IMR-90 (cell line): ENCODE measurements at places on chromosomes 1 and 21. TPM values are rescaled to one million over a fixed set of nuclear protein-coding genes. Genes with fewer than 3 reads are reported as not detected.

GRCh38 chr1:229613938-229614337 lies 12.0 kb downstream of the TAF5L start:
- no peaks in the 10 kb centered on the region for H3K4me1 ChIP-seq
- H3K27me3 ChIP-seq: no peaks in the 10 kb centered on the region
- DNase-seq: no peak
- no peak overlapping the region for H3K4me3 ChIP-seq
- H3K27ac ChIP-seq: no peak overlapping the region
- peaks cover 31% of the 10 kb centered on the region for H3K36me3 ChIP-seq

- H3K36me3 ChIP-seq: no peaks in the 10 kb centered on the region
- H3K4me1 ChIP-seq: peaks cover 5% of the 10 kb centered on the region
- no peak overlapping the region for H3K27ac ChIP-seq
- H3K27me3 ChIP-seq: no peaks in the 10 kb centered on the region
- H3K4me3 ChIP-seq: no peak overlapping the region
Measured at GRCh38 chr1:100188617-100189016, 10.6 kb upstream of the LRRC39 start.

- no peaks in the 10 kb centered on the region for H3K4me1 ChIP-seq
- DNase-seq: no peak
- no peak overlapping the region for H3K27ac ChIP-seq
- no peaks in the 10 kb centered on the region; the same call in 1 of the 2 replicates for H3K27me3 ChIP-seq
Measured at GRCh38 chr1:57550092-57550491, 126.2 kb upstream of the DAB1 start.

- no peak overlapping the region for H3K27ac ChIP-seq
- no peak for DNase-seq
- no peak overlapping the region for H3K4me3 ChIP-seq
- no peaks in the 10 kb centered on the region for H3K27me3 ChIP-seq
Measured at GRCh38 chr1:215215846-215216245, 133.3 kb downstream of the KCNK2 start.

- no peak overlapping the region for H3K27ac ChIP-seq
- no peaks in the 10 kb centered on the region for H3K4me1 ChIP-seq
Measured at GRCh38 chr1:197306381-197307062, 38.5 kb downstream of the CRB1 start.

- no peaks in the 10 kb centered on the region for H3K36me3 ChIP-seq
- no peaks in the 10 kb centered on the region; the same call in none of the 2 replicates for H3K27me3 ChIP-seq
- no peak overlapping the region for H3K4me3 ChIP-seq
- H3K4me1 ChIP-seq: no peaks in the 10 kb centered on the region
- no peak for DNase-seq
Measured at GRCh38 chr1:58447042-58447441, 99.5 kb downstream of the OMA1 start.

DNA sequence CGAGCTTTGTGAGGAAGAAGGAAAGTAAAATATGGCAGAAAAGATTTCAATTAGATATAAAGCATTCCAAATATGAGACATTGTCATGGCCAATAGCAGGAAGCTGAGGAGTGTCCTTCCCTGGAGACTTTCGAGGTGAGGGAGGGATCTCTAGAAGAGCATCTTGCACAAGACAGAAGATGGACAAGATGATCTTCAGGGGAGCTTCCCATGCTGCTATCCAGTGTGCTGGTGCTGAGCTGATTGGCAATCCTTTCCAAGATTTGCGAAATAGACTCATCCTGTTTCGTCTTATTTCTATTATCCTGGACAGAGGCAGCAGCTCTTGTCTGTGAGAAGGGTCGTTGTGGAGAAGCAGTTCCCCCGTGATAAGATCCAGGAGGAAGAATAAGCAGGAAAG lies 342.0 kb upstream of the CAMK1G start:
- no peak overlapping the region for H3K27ac ChIP-seq
- H3K4me3 ChIP-seq: no peak overlapping the region
- H3K4me1 ChIP-seq: no peaks in the 10 kb centered on the region
- H3K27me3 ChIP-seq: no peaks in the 10 kb centered on the region
- peak; percentile 16 for DNase-seq

DNA sequence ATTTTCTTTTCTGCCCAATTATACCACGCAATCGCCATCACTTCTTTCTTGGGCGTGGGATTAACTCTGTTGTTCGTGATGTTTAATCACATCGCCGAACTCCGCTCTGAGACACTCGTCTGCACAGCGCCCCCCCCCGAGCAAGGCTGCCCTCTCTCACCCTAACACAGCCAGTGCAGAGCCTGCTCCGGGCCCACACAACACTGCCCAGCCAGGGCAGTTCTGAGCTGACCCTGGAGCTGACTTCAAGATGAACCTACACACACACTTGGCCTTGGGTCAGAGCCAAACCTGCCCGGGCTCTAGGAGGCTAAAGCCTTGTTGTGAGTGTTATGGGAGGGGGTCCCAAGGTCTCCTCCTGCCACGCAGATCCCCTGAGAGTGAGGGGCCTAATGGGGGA lies 64.6 kb upstream of the LRP8 start:
- no peak overlapping the region for H3K27ac ChIP-seq
- no peaks in the 10 kb centered on the region for H3K4me1 ChIP-seq
- H3K27me3 ChIP-seq: peaks cover 28% of the 10 kb centered on the region
- H3K36me3 ChIP-seq: no peaks in the 10 kb centered on the region
- no peak overlapping the region for H3K4me3 ChIP-seq

DNA sequence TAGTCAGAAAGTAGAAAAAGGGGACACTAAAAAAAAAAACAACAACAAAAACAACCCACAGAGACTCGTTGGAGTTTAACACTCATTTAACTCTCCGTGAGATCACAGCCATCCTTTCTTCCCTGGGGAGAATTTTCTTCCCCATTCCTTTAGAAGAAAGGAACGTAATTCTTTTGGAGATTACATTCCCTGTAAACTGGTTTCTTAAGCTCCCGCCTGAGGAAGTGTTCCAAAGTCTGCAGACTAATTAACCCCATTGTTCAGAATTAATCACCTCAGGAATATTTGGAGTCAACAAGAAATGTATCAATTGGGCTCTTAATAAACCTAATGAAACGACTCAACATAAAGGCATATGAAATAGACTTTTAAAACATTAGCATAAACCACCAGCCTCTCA lies 228.2 kb upstream of the CSF3R start:
- H3K27ac ChIP-seq: no peak overlapping the region
- no peak for DNase-seq
- H3K27me3 ChIP-seq: peaks cover 3% of the 10 kb centered on the region; the same call in 1 of the 2 replicates
- H3K4me1 ChIP-seq: no peaks in the 10 kb centered on the region
- H3K4me3 ChIP-seq: no peak overlapping the region

GRCh38 chr1:94045465-94046056 lies 75.4 kb downstream of the ABCA4 start:
- DNase-seq: peak; percentile 92
- no peak overlapping the region for H3K4me3 ChIP-seq
- H3K4me1 ChIP-seq: peaks cover 13% of the 10 kb centered on the region; the same call in 1 of the 2 replicates
- no peaks in the 10 kb centered on the region for H3K36me3 ChIP-seq
- peak overlapping the region; percentile 19 for H3K27ac ChIP-seq

DNA sequence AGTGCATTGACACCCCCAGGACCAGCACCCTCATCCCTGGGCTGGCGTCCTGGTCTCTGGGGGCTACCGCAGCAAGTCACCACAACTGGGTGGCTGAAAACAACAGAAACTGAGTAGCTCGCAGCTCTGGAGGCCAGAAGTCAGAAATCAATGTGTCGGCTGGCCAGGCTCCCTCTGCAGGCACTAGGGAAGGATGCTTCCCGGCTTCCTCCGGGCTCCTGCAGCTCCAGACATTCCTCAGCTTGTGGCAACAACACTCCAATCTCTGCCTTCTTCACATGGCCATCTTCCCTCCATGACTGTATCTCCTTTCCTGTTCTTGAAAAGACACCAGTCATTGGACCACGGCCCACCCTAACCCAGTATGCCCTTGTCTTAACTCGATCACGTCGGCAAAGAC lies 224.2 kb downstream of the NPHP4 start:
- no peak overlapping the region for H3K4me3 ChIP-seq
- H3K27me3 ChIP-seq: no peaks in the 10 kb centered on the region
- no peak overlapping the region for H3K27ac ChIP-seq
- DNase-seq: no peak

DNA sequence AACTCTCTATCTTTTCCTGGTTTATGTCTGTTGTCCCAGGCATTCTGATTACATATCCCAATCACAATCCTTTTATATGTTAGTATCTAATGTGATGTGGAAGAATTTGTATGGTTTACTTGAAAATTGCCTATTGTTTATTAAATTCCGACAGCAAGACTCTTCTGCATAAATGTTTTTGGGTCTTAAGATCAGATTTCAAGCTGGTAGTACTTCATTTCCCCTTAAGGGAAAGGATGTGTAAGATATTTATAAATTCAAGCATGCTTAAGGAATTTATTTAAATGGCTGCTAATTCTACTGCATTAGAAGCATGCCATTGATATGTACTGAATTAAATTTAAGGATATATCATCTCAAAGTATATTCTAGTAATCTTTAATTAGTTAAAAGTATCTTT lies 20.4 kb upstream of the GPR88 start:
- no peaks in the 10 kb centered on the region for H3K36me3 ChIP-seq

- no peak for DNase-seq
- peaks cover 41% of the 10 kb centered on the region for H3K27me3 ChIP-seq
Measured at GRCh38 chr21:37594472-37594951, 227.9 kb downstream of the DYRK1A start.

DNA sequence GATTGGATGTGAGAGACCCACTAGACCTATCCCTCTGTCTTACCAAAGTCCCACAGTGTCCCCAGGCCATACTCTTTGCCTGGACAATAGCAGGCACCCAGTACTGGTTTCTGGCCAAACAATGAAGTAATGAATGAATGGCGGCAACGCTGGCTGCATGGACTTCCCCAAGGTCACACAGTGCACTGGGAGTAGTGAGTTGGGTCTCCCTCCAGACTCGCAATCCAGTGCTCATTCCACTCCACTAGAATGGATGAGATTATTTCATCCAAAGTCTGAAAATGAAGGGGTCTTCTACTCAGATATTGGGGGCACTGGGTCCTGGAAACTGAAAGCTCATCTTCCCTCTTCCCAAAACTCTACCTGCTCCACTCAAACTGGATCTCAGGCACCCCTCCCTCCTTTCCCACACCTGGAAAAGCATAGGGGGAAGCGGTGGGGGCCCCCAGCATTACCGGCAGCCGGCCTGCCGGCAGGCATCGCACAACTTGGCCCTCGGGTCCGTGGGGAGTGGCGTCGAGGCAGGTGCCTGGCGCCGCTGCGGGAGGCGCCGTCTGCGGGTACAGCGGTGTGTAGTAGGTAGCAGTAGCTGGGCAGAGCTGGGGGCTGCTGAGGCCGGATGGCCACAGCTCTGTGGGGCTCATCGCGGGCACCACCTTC lies 816 bp downstream of the E2F2 start:
- no peak for DNase-seq
- no peaks in the 10 kb centered on the region for H3K36me3 ChIP-seq
- no peaks in the 10 kb centered on the region for H3K27me3 ChIP-seq
- peak overlapping the region; percentile 42 for H3K4me3 ChIP-seq
- peak overlapping the region; percentile 5; the same call in 1 of the 2 replicates for H3K27ac ChIP-seq

DNA sequence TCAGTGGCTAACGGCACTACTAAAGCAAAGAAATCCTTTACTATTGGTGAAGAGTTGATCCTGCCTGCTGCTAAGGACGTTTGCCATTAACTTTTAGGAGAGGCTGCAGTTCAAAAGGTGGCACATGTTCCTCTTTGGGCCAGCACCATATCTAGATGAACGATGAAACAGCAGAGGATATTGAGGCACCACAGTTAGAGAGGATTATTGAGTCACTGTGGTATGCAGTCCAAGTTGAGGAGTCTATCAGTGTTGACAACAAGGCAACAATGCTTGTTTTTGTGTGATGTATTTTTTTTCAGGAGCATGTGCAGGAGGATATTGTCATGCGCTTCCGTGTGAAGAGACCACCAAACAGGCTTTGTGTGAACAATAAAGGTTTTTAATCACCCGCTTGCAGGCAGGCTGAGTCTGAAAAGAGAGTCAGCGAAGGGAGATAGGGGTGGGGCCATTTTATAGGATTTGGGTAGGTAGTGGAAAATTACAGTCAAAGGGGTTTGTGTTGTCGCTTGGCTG lies 80.9 kb downstream of the UCHL5 start:
- no peaks in the 10 kb centered on the region for H3K36me3 ChIP-seq
- no peak for DNase-seq
- peaks cover 4% of the 10 kb centered on the region for H3K4me1 ChIP-seq
- no peaks in the 10 kb centered on the region for H3K27me3 ChIP-seq
- H3K4me3 ChIP-seq: no peak overlapping the region

DNA sequence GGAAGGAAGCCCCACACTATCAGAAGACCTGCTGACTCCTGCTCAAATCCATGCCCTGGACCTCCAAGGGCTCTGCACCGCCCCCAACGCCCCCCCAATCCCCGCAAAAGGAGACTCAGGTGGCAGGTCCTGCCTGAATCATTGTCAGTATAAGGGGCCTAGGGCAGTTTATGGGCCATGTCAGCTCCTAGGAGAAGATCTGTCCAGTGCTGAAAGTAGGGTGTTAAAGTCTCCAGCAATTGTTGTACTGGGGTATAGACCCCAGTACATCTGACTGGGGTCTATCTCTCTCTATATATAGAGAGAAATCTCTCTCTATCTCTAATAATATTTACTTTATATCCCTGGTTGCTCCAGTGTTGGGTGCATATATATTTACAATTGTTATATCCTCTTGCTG lies 12.1 kb upstream of the OLIG2 start:
- no peaks in the 10 kb centered on the region for H3K36me3 ChIP-seq
- no peak for DNase-seq
- H3K27ac ChIP-seq: no peak overlapping the region
- no peaks in the 10 kb centered on the region for H3K4me1 ChIP-seq

GRCh38 chr1:20191266-20191825 lies 5.0 kb upstream of the PLA2G2C start:
- no peak overlapping the region for H3K27ac ChIP-seq
- H3K27me3 ChIP-seq: peaks cover 48% of the 10 kb centered on the region
- DNase-seq: no peak
- H3K4me3 ChIP-seq: no peak overlapping the region

GRCh38 chr21:31293986-31294385 lies 50.1 kb downstream of the TIAM1 start:
- H3K4me3 ChIP-seq: no peak overlapping the region
- peak; percentile 94 for DNase-seq
- H3K27me3 ChIP-seq: no peaks in the 10 kb centered on the region
- H3K36me3 ChIP-seq: no peaks in the 10 kb centered on the region

DNA sequence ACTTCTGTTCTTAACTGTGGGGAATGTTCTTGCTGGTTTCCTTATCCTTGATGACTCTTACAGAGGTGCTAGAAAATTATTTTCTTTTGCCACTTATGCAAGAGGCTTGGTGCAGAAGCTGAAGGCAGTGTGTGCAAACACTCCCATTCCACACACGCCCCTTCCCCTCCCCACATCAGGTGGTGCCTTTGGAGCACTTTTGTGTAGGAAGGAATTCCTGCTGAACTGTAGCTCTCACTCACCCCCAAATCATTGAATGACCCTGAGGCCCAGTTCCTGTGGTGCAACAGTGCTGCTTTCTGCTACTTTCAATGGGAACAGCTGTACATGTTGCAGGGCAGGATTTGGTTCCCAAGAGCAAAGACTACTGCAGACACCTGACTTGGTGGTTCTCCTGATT lies 101.8 kb downstream of the CD247 start:
- H3K4me3 ChIP-seq: no peak overlapping the region
- H3K27ac ChIP-seq: no peak overlapping the region
- peaks cover 13% of the 10 kb centered on the region for H3K36me3 ChIP-seq
- H3K4me1 ChIP-seq: no peaks in the 10 kb centered on the region
- DNase-seq: no peak

LINGO4 gene
- not detected in 2 replicates for total RNA-seq

UBR4 gene
- total RNA-seq: 77.8 and 87.8 TPM in 2 replicates

ACKR1 gene
- not detected in 2 replicates for total RNA-seq

TTC39A gene
- 0.28 and 0.72 TPM in 2 replicates for total RNA-seq

HRNR gene
- not detected in 2 replicates for total RNA-seq

S100B gene
- total RNA-seq: 0.18 TPM in 1 of 2 replicates, not detected in the other

NUDT17 gene
- 2.3 and 2.8 TPM in 2 replicates for total RNA-seq

DENND2D gene
- total RNA-seq: 0.83 and 0.90 TPM in 2 replicates

TTC13 gene
- 8.9 and 9.1 TPM in 2 replicates for total RNA-seq

ZMYND12 gene
- under 0.01 TPM in 1 of 2 replicates, not detected in the other for total RNA-seq
